Spinal cord (tissue), 10 donors: ENCODE measurements at places on chromosomes 3 and 15. TPM values are rescaled to one million over a fixed set of nuclear protein-coding genes. Genes with fewer than 3 reads are reported as not detected.

The IL5RA gene
- total RNA-seq = 9.4 TPM

The SATB1 gene
- total RNA-seq = 41.4 TPM

The TRANK1 gene
- total RNA-seq = 11.1 TPM

The CAMK2N2 gene
- total RNA-seq = 9.6 TPM
